ENCODE measurements at places on chromosomes 2 and 18.

DNA sequence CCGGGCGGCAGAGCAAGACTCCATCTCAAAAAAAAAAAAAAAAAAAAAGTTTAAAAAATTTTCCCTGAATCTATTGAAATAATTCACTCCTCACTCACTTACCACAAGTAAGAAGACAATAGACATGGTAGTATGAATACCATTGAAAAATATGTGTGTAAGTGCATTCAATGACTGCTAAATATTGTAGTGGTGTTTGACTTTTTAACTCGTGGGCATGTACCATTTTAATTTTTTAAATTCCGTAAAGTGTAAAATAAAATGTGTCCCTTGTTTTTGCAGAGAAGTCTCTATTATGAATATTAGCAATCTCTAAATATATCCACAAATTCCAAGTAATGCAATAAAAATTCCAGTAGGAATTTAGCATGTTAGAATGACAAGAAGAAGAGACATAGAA, 134.1 kb downstream of the COPS8 start:
- no peak for DNase-seq

DNA sequence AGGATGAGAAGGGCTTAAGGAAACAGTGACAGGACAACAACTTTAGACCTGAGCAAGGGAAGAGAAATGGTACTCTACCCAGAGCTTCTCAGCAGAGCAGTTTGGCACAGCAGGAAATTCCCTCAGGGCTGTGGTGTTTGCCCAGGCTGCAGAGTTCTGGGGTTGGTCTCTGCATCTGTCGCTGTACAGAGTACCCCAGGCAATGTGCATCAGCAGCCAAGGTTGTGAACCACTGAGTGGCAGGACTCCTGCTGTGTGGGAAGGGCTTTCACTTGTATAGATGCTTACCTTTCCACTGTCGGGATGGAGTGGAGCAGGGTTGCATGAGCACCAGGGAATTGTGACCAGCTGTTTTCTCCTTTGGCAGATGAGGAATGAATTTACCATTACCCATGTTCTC, 21.2 kb downstream of the STAMBP start:
- no peak for DNase-seq

GRCh38 chr2:115201386-115201785, 758.9 kb downstream of the DPP10 start:
- DNase-seq, result no peak

GRCh38 chr2:43766006-43766405, 7.8 kb upstream of the DYNC2LI1 start:
- DNase-seq, result no peak

GRCh38 chr2:111694700-111695101, 189.3 kb downstream of the ANAPC1 start:
- no peak for DNase-seq

- DNase-seq, result no peak
These were observed 57.3 kb upstream of the CREB1 start for GRCh38 chr2:207472343-207473048.

- no peak for DNase-seq
These were observed 155.1 kb downstream of the SS18 start for GRCh38 chr18:25935356-25935755.

DNA sequence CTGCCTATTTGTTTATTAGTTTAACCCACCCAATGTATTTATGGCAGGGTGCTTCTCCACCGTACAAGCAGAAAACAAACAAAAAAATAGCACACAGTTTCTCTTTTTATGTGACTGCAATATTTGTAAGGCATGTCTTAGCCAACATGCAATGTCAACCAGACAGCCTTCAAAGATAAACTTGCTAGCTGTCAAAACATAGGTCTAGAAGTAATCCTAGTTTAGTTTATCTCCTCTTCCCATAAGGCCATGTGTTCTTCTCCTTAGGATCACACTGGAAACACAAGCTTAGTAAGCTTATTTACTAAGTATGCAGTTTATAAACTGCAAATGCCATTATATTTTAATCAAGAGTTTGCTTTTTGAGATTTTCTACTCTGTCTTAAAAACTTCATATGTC, 75.6 kb downstream of the LDAH start:
- no peak for DNase-seq

- no peak for DNase-seq
These were observed 84.3 kb upstream of the ZNF516 start for GRCh38 chr18:76579301-76579695.

DNA sequence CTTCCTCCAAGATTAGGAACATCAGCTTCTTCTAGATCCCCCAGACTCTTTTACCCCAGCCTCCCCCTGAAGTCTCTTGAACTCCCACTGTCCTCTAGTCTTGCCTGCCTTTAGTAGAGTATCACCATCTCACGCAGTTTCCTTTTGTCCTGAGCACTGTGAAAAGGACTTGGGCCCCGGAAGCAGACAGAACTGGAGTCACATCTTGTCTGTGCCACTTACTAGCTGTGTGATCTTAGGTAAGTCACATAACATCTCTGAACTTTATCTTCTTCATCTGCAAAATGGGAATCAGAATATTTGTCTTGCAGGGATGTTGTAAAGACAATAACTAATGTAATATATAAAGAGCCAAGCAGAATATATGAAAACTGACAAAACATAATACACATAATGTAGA, 8.4 kb upstream of the TRABD2A start:
- DNase-seq, result no peak

GRCh38 chr18:75161256-75162028, 47.5 kb downstream of the PTGR3 start:
- DNase-seq, result no peak

DNA sequence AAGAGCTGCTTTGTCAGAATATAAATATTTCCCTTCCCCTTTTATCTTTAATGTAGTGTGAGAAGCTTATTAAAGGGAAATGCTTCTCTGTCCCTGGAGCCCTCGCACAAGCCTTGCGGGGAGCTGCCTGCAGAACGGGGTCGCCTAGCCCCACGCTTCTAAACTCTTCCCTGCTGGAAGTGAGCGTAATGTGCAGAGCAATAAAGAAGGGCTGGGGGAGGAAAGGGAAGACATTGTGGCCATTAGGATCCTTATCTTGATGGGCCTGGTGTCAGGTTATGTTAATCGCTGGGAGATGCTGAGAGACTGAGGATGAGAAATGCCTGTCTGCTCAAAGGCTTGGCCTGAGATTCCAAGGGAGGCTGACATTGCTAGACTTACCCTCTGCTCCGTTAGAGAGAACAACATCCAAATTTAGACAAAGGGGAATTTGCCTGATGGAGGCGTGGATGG, 18.9 kb upstream of the FZD7 start:
- DNase-seq, result no peak

Data from stimulated activated CD8-positive, alpha-beta memory T cell treated with anti-CD3 and anti-CD28 coated beads, Interleukin-15, amount 100 ng/mL, for 4 hours (primary cell).